ENCODE measurements at places on chromosomes 1 and 21.

- DNase-seq: no peak
Observed at GRCh38 chr1:9397997-9398526, 105.4 kb downstream of the SPSB1 start.

DNA sequence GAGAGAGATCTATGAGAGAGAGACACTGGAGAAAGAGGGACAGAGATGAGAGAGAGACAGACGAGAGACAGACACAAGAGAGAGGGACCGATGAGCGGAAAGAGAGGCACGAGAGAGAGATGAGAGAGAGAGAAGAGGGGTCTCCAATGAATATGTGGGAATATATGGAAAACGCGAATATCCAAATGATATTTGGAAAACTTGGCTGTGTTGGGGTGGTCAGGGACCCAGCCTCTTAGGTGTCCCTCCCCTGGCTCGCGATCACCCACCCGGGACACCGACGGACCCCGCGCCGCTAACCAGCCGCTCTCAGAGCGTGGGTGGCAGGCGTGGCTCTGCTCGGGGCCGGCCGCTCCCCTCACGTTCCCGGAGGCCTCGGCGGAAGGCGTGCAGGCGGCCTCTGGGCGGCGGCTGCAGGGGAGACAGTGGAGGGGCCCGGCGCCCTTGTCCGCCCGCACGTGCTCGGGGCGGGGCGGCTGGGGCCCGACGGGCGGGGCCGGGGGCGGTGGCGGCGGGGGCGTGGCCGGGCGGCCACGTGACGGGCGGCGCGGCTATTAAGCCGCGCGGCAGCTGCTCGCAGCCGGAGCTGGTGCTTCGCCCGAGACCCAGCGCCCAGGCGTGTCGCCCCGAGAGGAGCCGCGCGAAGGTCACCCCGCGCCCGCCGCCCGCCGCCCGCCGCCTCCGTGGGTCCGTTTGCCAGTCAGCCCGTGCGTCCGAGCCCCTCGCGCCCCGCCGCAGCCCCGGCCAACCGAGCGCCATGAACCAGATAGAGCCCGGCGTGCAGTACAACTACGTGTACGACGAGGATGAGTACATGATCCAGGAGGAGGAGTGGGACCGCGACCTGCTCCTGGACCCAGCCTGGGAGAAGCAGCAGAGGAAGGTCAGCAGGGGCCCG, at the start of gene ACTN2:
Gene ACTN2, plus strand, starts transcription at position 583 of the 898 bp plus-strand sequence. Its CDS starts 175 bp downstream, at position 758.
- DNase-seq: peak; percentile 26

- no peak for DNase-seq
Observed at GRCh38 chr1:53736290-53736689, 2.7 kb downstream of the GLIS1 start.

DNA sequence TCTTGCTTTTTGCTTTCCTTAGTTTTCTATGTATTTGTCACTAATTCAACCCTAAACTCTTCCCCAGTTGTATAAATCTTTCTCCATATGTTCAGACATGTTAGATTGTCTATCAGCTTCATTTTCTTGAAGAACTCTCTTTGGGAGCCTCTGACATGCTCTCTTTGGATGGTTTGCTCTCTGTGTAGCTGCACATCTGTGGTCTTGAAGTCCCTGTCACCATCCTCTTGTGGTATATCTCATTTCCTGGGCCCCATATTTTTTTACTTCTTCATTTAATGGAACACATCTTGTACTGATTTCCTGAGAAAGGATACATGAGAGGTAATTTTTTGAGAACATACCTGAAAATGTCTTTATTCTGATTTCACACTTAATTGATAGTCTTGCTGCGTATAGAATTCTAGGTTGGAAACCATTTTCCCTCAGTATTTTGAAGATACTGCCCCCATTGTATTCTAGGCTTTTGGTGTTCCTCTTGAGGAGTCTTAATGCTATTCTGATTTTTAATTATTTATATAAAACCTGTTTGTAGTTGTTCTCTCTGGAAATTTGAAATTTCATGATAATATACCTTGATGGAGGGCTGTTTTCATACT, 72.6 kb downstream of the ST3GAL3 start:
- no peak for DNase-seq

DNA sequence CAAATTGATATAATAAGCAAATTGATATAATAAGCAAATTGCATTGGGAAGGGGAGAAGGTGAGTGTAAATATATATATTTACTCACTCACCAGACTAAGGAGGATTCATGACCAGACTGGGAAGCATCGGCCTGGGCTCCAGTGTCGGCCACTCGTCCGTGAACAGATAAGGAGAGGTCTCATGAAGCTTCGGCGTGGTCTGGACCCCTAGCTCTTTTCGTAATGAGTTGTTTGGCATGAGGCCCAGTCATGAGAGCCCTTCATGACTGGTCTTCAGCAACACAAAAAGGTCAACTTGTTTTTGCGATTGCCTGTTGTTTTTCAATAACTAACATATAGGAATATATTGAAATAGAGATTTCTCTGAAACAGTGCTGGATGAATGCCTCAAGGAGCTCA, 222.9 kb upstream of the KCNK2 start:
- DNase-seq: no peak

- DNase-seq: no peak
Observed at GRCh38 chr1:36805979-36806640, 228.2 kb downstream of the GRIK3 start.

DNA sequence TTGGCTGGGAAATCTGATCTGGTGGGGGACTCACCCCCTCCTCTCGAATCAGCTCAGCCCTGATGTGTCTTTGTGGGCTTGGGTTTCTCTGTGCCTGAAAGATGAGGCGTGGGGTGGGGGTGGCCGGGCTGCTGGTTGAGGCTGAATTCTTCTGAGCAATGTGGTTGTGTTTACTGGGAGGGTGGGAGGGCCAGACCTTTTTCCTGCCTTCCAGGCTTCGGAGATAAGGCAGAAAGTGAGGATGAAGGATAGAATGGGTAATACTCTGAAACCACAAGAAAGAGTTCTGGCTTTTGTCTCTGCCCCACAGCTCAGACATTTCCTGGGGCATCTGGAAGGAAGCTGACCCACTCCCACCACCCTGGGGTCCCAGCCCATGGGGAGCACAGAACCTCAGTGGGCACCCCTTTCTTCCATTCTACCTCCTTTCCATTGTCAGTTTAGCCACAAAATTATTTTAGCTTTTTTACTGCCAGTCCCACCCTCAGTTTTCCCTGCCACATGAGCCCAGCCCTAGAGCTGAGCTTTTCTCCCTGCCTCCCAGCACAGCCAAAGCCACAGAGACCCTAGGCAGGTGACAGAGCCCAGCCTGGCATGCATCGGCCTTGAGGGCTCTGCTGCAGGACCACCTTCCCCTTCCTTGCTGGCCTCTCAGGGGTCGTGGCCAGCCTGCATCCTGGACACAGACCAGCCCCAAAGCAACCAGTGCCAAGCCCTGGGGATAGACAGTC, 11.2 kb downstream of the ALX3 start:
- DNase-seq: no peak

- DNase-seq: no peak
Observed at GRCh38 chr1:67270541-67270940, 37.1 kb upstream of the IL12RB2 start.

GRCh38 chr1:9766759-9767442, 56.9 kb downstream of the CLSTN1 start:
- DNase-seq: no peak

- DNase-seq: no peak
Observed at GRCh38 chr1:210455840-210456603, 127.3 kb downstream of the HHAT start.

DNA sequence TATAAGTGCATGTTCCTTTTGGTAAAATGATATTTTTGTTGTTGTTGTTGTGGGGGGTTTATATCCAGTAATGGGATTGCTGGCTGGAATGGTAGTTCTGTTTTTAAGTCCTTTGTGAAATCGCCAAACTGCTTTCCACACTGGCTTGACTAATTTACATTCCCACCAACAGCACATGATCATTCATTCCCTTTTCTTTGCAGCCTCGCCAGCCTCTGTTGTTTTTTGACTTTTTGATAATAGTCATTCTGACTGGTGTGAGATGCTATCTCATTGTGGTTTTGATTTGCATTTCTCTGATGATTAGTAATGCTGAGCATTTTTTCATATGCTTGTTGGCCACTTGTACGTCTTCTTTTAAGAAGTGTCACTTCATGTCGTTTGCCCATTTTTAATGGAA, 188.5 kb upstream of the CHRM3 start:
- no peak for DNase-seq

GRCh38 chr1:52111492-52111891, 30.4 kb upstream of the ZFYVE9 start:
- DNase-seq: no peak

DNA sequence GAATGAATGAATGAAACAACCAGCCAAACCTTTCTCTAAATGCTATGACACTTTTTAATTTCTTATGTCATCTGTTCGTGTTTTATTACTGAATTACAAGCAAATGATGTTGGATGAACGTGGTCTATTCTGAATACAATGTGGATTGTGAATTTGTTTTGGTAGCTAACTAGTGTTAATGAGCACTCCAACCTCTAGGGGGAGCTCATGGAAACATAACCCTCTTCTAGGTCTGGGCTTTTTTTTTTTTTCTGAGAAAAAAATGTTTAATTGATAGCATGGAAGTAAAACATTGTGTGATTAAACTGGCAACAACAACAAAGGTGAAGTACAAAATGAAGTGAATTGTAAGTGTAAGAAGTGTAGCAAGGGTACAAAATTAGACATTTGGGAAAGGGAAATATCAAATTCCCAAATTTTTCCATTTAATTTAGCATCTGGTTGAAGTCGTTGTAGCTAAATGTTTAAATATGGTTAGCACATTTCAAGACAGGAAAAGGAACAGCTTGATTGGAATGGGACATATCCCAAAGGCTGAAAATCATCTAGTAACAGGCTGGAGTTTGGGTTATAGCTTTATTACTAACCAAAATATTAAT, 42.6 kb upstream of the PTGS2 start:
- DNase-seq: no peak

- no peak for DNase-seq
Observed at GRCh38 chr1:33763406-33763805, 100.5 kb upstream of the HMGB4 start.

DNA sequence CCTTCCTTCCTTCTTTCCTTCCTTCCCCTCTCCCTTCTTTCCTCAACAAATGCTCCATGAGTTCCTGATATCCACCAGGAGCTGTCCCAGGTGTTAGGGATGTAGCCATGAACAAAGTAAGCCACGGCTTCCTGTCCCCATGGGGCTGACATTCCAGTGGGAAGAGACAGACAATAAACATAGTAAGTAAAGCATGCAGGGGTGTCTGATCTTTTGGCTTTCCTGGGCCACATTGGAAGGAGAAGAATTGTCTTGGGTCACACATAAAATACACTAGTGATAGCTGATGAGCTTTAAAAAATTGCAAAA, 81.5 kb upstream of the ZBTB40 start:
- no peak for DNase-seq

DNA sequence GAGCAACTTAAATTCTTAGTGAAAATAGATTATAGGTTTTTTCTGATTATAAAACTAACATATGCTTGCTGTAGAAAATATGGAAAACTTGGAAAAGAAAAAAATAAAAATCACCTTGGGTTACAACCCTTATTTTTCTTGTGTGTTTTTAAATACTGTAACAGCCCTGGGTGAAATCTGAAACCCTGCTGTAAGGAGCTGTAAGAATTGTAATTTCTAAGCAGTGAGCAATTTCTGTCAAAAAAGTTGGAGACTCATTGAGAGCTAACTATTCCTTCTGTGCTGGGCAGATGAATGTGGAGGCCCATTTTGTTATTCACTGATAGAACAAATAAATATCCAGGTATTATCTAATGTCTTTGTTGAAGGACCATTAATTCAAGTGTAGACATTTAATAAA, 42.6 kb downstream of the ADCY10 start:
- no peak for DNase-seq

DNA sequence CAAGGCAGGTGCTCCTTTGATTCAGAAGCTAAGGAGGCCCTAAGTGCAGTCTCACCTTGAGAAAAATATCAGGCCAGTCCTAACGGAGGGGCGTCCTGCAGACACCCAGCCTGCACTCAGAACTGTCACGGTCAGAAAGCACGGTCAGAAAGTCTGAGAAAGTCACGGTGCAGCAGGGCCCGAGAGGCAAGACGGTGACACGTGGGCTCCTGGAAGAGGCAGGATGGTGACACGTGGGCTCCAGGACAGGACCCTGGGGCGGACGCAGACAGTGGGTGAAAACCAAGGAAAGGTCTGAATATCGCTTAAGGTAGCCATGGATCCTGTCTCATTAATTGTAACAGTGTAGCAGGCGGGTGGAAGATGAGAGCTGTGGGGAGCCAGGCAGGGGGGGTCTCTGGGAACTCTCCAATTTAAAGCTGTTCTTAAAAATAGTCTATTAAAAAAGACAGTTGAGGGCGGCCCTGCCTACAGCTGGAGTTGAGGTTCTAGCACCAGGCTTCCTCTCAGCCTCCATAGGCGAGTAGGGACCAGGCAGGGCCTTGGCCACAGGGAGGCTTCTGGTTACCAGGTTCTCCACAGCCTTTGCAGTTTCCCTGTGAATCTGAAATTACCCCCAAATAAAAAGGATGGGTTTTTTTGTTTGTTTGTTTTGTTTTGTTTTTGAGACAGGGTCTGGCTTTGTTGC, 65.2 kb downstream of the FAAP20 start:
- no peak for DNase-seq

DNA sequence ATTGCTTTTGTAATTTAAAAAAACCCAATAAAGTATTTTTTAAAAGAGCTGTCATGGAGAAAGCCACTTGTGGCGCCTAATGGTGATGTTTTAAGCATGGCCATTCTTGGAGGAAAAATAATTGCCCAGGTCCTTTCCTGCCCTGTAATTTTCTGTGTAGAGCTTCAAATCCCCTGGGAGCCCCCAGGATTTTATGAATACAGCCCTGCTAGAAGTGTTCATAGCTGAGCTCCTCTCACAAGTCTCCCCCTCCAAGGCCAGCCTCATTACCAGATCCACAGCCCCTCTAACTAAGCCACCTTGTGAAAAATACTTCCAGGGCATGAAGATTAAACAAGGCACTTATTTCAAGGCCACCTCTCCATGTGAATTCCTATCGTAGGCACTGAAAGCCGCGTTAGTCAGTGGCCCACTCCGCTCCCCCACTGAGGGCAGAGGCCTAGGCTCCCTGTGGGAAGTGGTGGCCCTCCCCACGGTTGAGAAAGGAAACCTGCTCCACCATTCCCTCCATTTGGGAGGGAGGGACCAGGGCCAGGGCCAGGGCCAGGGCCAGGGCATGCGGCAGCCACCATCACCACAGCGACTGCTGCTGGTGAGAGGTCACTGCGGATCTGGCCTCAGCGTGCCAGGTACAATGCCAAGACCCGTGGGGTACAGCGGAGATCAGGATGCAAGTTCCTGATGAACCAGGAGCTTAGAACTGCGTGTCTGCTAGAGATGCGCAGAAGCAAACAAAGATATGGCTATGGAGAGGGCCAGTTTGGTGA, 83.1 kb downstream of the KCNN3 start:
- no peak for DNase-seq

- DNase-seq: no peak
Observed at GRCh38 chr21:34524646-34525601, 12.9 kb upstream of the KCNE1 start.

GRCh38 chr1:3842912-3843311, 14.1 kb downstream of the CEP104 start:
- DNase-seq: no peak

DNA sequence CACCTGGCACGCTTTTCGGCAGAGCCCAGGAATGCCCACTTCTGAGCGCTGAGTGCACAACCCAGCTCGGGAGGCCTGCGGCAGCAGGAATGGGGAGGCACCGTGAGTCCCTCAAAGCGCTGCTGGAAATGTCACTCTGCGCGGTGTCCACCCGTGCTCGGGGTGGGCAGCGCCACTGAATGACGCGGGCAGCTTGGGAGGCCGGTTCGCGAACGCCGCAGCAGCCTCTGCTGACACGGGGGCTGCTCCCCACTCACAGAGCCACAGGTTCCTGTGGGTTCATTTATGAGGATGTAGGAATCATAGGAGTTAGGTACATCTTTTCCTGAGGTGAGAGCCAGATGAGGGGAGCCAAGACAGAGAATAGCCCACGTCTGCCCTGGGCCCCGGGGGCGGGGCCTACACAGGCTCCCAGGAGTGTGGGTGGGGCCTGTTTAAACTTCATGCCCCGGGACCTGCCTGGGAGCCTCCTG, 146.7 kb upstream of the COL6A1 start:
- no peak for DNase-seq
